ENCODE measurements at places on chromosomes 11 and 22.

DNA sequence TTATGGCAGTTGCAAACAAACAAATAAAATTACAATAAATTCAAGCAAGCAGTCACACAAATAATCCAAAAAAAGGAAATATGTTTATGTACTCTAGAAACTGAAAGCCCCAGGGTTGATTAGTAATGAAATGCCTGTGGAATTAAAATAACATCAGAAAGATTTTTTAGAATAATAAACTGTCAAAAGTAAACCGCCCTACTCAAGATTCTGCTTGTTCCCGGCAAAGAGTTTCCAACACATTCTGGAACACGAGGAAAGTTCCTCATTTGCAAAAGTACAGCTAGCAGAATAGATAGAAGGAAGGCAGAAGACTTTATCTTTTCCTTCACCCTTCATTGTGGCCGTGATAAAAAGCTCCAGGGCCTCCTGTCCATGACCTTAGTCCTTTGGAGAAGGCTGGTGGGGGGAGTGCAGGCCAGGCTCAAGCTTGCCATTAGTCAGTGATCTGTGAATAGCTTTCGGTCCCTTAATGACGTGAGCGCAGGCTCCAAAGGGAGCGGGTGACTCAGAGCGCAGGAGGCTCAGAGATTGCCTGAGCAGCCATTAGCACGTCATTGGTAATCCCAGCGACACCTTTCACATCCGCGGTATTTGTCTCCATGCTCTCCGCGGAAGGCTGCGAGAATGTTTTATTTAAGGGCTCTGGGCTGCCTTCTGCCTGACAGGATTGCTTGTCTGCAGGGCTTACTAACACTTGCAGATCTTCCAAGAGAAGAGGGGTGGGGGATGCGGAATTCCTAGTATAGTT lies 458.3 kb downstream of the METTL15 start:
- no peak for DNase-seq

DNA sequence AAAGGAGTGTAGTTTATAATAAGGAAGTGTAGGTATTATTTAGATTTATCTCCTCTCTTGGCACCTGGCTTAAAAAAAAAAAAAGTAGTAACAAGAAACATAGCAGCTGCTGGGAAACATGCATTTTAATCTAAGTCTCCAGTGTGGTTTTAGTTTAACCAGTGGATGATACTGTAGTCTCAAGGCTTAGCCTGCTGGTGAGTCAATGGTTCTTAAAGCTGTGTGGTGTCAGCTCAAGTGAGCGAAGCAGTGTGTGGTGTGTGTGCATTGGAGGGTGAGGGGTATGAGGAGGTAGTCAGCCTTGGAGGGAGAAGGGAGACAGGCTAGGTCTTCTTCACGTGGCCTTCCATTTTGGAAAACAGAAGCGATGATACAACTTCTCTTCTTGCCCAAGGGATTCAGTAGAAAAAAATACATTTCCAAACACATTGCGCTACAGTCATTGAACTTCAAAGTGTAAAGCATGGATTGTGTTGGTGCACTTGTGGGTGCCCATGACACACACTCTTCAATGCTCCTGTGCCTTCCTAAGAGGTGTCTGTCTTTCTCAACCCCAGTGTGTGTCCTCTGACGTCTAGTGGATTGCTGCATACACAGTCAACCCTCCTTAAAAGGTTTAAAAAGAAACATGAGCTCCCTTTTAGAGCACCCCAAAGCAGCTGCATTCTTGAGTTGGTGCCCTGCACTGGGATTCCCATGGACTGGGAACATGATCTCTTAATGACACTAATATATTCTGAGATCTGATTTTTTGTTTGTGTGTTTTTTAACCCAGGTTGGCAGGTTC lies 40.1 kb downstream of the ZBTB16 start:
- no peak for DNase-seq

- no peak for DNase-seq
Observed at GRCh38 chr11:11807811-11808782, 33.7 kb upstream of the USP47 start.

GRCh38 chr11:69156235-69156639 lies 502 bp downstream of the SMIM38 start:
- DNase-seq: no peak

DNA sequence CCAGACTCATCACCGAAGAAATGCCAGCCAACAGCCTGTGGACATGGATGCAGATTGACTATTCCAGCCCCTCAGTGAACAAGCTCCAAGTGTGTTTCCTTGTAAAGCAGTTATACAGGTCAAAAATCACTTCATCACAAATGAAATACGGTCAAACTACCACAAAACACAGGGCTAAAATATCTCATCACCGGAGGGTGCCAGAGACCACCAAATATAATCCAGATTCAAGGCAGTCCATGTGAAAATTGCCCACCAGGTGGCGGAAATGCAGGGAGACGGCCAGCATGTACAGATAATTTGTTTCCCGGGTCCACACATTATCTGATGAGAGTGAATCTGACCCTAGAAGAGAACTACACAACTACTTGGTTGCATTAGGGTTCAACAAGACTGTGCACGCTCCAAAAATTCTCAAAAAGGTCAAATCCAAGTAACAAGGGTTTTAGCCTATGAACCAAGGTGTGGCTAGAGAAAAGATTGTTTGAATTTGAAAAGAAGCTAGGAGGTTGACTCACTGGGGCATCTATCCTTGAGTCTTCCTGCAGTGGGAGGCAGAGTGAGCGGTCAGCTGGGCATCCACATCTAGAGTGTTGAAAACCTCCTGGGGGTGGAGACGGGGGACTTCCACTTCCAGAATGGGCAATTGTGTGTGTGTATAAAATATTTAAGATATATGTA lies 71.7 kb downstream of the IGLL5 start:
- peak; percentile 55 for DNase-seq

GRCh38 chr11:119749006-119749565 lies 20.1 kb upstream of the NECTIN1 start:
- DNase-seq: no peak

- no peak for DNase-seq
Observed at GRCh38 chr11:44943118-44943517, 7.6 kb downstream of the TP53I11 start.

- peak; percentile 97 for DNase-seq
Observed at GRCh38 chr11:67508486-67509121, 642 bp upstream of the CDK2AP2 start.

- DNase-seq: no peak
Observed at GRCh38 chr11:127027789-127028188, 27.2 kb upstream of the KIRREL3 start.

DNA sequence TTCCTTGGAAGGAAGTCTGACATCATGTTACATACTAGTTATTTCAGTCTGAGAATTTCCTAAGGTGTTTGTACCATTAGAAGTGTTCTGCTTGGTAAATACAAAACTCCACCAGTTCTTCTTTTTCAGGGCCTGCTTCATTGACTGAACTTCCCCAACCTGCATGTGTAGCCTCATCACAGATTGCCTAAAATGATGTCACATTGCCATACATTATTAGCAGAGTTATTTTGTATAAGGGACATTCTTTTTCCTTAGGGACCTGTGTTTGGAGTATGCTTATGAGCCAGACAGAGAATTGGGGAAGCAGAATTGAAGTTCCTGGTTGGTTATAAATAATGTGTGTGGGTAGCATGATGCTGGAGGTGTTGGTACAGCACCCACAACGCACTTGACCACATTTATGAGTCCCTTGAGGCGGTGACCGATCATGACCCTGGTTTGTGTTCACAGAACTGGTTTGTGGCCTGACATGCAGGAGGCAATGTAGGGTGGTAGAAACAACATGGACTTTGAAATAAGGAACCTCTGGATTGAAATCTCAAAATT lies 16.4 kb upstream of the MMP7 start:
- DNase-seq: no peak

DNA sequence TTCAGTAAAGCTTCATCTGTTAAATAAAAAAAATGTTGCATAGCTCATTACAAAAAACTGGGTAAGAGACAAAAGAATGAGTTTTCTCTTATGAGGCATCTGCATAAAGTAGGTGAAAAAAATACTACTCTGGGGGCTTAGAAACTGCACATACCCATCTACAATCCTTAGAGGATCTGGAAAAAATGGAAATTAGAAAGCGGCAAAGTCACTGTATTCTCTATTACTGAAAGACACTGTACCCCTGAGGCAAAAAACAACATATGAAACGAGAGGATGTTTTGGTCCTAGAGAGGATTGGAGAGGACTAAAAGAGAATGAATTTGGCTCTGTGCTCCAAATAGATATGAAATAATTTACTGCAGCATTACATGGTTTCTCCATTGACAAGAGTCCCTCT lies 206.7 kb upstream of the PITPNB start:
- no peak for DNase-seq

DNA sequence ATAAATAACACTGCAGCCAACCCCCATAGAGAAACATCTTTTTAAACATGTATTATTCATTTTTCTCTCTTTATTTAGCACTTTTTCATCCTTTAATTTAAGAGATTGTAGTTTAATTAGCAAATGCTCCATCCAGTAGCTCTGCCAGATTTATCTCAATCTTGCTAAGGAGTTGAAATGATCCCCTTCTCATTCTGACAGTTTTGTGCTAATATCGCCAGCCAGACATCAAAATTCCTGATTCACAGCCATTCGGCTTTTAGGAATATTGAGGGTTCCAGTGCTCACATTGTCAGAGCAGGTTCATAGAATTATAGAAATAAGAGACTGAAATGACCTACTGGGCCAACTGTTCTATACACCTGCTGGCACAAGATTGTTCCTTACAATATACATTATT lies 77.8 kb downstream of the CASP12 start:
- DNase-seq: no peak

DNA sequence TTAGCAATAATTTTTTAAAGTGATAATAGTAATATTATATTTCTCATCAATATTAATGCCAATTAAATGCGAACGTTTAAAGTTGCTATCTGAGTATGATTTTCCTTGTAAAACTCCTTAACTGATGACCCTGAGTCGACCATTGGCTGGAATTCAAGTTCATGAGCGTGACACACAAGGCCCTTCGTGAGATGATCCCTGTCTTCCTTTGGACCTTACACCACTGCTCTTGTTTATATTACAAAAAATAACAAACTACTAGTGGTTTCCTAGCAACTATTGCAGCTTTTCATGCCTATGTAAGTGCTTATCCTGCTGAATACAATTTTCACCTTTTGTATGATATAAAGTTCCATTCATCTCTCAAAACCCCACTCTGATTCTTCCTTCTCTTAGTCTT lies 752.9 kb downstream of the CNTN5 start:
- no peak for DNase-seq

DNA sequence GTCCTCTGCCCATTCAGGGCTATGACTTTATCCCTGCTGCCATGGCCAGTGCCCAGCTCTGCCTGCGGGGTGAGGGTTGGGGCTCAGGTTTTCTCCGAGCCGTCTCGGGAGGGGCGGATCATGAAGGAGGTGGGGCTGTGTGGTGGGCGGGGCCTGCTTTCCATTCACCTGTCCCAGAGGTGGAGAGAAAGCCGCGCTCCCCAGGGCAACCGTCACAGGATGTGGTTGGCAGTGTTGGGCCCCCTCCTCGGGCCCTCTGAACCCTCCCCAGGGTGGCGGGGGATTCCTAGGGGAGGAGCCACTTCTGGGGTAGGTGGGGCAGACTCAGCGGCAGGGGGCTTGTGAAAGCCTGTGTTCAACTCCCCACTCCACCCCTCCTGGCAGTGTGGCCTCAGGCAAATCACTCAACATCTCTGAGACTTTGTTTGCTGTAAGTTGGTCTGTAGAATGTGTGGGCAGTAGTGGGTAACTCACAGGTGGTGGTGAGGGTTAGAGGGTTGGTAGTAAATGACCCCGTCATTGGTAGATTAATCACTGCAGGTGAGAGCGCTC lies 50.3 kb downstream of the CD6 start:
- peak; percentile 50 for DNase-seq

- DNase-seq: no peak
Observed at GRCh38 chr11:46662366-46662765, 38.1 kb downstream of the ARHGAP1 start.

- no peak for DNase-seq
Observed at GRCh38 chr11:100890789-100891188, 203.7 kb downstream of the ARHGAP42 start.

- DNase-seq: no peak
Observed at GRCh38 chr11:65380460-65381119, 1.9 kb downstream of the SLC25A45 start.

DNA sequence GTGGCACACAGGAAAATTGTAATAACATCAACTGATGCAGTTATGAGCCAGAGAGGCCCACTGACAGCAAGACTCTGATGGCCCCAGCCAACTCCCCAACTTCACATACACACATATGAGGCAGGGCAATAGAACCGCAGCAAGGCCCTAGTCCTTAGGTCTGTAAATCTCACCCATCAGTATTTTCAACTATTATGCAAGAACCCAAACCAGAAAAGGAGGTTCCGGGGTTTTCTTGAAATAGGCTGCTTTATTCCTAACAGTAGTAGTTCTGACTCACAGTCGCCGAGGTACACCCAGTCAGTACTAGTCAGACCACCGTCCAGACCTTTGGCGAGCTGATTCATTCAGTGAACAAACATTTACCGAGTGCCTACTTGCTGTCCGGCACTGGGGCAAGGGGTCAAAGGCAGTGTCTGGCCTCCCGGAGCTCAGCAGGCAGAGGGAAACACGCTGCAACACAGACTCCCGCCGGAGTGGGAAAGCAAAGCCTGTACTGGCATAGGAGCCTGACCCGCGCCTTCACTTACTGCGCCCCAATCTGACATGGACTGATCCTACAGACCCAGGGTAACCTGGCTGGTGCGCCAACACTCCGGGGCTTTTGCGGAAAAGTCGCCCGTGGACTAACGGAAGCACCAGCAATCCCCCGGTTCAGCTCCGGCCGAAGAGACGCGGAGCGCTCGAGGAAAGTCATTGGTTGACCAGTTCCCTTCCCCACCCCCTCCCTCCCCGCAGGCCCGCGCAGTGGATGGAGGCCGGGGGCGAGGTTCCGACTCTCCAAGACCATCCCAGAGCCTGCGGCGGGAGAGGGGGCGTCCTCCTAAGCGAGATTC lies 1.3 kb downstream of the PLEKHA7 start:
- no peak for DNase-seq

- DNase-seq: no peak
Observed at GRCh38 chr11:103530257-103530656, 421.0 kb downstream of the DYNC2H1 start.

DNA sequence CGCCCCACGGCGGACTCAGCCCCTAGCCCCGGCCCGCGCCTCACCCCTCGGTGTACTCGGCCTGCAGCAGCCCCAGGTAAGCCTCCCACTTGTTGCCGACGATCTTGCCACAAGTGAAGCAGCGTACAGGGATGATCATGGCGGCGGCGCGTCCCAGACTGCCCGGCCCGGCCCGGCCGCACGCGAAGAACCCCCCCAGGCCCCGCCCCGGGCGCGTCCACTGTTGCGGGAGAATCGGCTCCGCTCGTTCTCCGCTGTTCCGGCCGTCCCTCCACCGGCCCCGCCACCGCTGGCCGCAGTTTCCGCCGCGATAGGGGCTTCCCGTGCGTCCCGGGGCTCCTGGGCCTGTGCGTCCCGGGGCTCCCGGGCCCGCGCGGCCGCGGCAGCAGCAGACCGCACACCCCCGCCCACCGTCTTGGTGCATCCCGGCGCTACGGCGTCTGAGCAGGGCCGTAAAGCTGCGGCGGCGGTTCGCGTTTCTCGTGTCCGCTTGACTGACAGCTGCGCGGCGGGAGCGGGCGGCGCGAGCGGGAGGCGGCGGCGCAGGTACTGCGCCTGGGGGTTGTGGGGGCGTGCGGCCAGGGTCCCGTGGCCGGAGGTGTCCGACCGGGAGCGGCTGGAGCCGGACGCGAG lies at the start of the genes POLR2L and TSPAN4:
Gene POLR2L, minus strand, starts transcription at position 160 of the 633 bp plus-strand sequence. Its CDS starts 21 bp downstream, at position 139.
Gene TSPAN4, plus strand, starts transcription at position 483 of the 633 bp plus-strand sequence. CDS start 7,453 bp downstream, outside the sequence.
- peak; percentile 75 for DNase-seq

Measured in stimulated activated CD8-positive, alpha-beta memory T cell treated with anti-CD3 and anti-CD28 coated beads, Interleukin-7, amount 100 ng/mL, for 1 hour (primary cell).